Activated naive CD8-positive, alpha-beta T cell treated with anti-CD3 and anti-CD28 coated beads, Interleukin-2, amount 10 ng/mL, durations not matched to agents 7 days and 5 days (primary cell): ENCODE measurements at places on chromosomes 6 and 20.

DNA sequence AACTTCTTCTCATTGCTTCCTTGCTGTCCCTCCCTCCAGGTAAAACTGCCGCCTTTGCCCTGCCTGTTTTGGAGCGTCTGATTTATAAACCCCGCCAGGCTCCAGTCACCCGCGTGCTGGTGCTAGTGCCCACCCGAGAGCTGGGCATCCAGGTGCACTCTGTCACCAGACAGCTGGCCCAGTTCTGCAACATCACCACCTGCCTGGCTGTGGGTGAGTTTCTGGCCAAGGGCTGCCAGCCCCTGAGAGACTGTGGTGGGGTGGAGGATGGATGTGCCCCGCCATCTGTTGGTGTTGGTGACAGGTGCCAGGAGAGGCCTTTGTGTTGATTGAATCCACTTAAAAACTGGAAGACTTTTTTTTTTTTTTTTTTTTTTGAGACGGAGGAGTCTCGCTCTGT is 9.5 kb downstream of the DDX27 start:
- no peak for DNase-seq

GRCh38 chr6:130906736-130907381 is 79.7 kb downstream of the SMLR1 start:
- DNase-seq: no peak

DNA sequence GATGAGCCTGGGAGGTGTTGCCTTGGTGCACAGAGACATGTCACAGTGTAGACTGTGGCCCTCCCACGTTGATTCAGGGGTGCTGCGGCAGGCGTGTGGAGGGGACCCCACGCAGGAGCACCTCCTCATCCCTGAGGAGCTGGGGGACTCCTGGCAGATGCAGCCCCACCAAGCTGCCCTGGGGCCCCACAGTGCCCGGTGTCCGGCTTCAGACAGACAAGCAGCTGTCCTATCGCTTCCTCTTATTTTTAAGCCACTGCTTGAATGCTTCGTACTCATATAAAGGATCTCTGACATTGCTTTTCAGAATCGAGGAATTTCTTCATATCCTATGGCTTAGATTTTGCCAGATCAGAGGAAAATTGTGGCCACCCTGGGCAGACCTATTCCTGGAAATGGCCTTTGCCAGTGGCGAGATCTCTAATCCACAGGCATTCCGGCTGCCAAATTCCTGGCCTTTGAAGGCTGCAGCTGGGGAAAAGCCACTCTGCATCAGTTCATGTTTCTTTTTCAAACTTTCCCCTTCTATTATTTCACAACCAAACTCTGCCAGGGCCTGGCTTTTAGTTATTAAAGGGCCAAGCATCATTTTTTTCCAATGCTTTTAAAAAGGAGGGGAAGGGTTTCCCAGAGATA is 337.0 kb downstream of the THBS2 start:
- no peak for DNase-seq

DNA sequence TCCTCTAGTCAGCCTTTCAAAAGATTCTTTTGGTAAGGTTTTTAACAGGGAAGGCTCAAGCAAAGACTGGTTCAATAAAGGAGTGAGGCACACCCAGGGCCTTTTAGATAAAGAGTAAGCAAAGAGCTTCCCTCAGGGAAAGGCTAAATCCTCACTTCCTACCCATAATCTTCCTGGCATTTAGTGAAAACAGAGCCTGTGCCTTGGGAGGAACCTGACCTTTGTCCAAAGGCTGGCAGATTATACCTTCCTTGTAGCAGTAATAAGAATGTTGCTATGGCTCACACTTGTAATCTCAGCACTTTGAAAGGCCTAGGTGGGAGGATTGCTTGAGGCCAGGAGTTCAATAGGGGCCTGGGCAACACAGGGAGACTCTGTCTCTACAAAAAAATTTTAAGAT is 280.1 kb upstream of the PLCB4 start:
- no peak for DNase-seq

DNA sequence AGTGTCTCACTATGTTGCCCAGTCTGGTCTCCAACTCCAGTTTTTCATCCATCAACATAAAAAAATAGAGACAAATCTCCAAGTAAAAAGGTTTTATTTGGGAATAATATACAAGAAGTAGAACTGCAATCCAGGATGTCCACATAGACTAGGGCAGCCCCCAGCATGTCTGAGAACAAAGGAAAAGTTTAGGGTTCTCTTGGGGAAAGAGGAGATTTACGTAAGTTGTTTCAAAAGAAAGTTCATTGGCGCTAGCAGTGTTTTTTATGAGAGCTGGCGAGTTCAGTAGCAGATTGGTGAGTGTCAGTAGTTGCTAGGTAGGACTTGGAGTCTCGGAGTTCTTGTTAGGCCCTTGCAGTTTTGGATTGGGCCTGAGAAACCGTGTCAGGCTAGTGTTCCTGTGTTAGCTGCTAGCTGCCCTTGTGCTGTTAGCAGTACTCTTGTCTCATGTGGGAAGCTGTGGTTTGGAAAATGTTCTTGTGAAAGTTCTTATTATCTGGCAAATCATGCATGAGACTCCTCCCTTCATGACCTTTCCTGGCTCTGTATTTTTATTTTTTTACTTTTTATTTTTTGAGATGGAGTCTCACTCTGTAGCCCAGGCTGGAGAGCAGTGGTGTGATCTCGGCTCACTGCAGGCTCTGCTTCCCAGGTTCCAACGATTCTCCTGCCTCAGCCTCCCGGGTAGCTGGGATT is 24.7 kb downstream of the TTLL9 start:
- DNase-seq: no peak

DNA sequence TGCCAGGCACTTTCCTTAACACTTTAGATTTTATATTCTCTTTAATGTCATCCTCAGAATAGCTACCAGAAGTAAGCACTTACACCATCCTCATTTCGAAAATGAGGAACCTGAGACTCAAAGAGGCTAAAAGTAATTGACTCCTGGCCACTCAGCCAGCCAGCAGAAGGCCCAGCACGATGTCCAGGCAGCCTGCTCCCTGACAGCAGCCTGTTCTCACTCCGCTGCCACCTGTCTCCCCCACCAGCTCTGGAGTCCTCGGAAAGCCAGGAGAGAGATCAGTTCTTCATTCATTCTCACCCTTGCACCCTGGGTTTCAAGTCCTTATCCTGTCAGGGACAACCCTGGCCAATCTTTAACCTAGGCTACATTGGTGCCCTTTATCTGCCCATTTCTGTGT is 174.0 kb downstream of the SASH1 start:
- DNase-seq: no peak

DNA sequence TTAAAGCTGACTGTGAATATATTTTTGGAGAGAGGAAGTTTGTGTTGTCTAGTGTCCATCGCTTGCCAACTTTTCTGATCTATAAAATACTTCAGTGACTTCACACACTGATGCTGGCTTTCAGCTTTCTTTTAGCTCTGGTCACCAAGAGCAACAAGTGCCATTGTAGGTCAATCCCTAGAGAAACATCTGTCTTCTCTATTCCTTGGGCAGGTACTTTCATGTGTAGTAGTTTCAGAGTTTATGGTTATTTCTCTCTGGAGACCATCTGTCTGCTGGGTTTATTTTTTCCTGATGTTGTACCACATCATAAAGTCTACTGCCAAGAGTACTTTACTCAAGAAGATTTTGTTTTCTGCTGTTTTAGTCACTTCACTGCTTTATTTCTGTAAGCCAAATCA is 249.9 kb downstream of the KHDC1L start:
- no peak for DNase-seq

DNA sequence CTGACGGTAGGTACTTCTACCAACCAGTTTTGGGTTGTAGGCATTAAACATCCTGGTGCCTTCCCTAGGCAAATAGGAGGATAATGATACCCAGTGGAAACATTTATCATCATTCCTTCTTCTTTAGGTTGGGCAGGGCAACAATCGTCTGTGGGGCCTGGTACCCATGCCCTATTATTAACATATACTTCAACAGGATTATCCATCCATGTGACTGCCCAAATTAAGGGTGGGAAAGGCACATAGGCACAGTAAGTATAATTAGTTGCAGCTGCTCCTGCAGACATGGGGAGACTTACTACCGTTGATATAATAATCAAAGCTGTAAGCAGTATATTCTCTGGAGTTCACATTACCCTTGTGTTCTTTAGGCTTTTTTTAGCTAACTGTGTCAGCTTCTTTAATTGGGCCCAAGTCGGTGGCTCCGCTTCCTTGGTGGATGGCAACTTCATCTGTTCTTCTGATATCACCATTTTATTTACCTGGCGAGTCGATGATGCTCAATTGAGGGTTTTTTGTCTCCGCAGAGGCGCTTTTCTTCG is 16.8 kb downstream of the RPL7L1 start:
- DNase-seq: no peak

DNA sequence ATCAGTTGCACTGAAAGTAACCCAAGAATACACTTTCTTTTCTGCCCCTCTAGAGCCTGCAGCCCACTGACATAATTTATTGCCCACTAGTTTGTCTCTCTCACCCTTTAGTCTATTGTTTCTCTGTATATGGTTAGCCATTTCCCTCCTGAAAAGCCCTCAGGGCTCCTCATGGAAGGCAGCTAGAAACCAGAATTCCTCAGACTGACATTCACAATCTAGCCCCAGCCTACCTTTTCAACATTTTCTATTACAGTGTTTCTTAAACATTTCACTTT is 21.4 kb upstream of the PAQR8 start:
- no peak for DNase-seq

- DNase-seq: no peak
These were observed 70.3 kb downstream of the ATG5 start for GRCh38 chr6:106255306-106255705.

DNA sequence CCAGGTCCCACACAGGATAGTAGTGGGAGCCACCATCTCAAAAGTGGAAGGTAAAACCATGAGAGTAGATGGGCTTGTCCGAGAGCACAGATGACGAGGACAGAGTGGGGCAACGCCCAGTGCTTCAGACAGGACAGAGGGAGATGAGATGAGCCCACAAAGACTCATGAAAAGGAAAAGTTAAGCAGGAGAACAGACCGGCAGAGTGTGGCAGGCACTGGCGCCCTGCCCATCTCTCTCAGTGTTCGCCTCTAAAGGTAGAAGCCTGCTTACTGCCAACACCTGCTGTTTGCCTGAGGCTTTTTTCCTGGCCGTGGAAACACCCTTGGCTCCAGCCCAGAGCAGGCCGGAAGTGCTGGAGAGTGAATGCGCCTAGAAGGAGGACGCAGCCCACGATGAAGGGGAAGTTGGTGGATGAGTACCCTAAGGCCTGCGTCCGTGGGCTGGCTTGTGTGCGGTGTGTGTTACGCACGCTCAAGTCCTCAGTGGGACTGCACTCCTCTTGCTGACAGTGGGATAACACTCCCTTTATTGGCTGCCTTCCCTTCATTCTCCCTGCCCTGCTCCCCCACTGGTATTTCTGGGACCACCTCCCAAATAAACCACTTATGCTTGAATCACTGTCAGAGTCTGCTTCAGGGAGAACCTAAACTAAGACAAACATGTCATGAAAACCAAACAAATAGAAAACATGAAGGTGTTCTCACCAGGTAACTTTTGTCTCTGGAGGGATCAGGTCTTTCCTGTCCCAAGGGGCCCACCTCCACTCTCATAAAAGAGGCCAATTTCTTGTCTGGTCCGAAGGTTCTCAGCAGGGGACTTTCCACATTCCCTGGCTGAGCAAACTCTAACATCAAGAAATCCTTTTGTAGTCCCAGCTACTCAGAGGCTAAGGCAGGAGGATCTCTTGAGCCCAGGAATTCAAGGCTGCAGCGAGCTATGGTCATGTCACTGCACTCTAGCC is 9.1 kb upstream of the FOXP4 start:
- no peak for DNase-seq

- no peak for DNase-seq
These were observed 6.3 kb upstream of the UTRN start for GRCh38 chr6:144278659-144279314.

DNA sequence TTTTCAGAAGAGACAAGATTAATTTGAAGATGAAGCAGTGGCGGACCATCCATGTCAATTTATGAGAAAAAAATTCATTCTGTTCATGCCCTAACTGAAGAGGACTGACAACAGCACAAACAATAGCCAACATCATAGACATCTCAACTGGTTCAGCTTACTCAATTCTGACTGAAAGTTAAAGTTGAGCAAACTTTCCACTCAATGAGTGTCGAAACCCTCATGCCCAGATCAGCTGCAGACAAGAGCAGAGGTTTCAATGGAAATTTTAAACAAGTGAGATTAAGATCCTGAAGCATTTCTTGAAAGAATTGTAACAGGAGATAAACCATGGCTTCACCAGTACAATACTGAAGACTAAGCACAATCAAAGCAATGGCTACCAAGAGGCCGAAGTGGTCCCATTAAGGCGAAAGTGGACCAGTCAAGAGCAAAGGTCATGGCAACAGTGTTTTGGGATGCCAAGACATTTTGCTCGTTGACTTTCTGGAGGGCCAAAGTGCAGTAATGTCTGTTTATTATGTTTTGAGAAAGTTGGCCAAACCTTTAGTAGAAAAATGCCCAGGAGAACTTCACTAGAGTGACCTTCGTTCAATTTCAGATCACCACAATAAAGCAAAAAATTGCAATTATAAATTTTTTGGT is 6.1 kb upstream of the SFT2D1 start:
- DNase-seq: no peak

DNA sequence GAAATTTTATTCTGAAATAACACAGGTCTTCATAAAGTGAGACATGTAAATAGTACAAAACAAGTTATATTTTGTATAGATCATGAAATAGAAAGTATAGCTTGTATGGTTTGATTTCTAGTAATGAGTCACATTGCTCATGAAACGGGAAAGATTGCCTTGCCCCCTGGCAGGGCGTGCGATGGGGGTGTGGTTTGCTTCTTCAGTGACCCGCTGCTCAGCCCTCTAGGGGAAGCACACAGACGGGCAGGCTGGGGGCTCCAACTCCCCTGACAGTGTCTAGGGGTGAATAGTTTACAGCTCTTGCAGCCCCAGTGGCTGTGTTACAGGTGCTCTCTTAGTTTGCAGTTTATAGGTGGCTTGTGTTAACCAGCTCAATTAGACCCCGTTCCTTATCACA is 170.5 kb upstream of the RGS17 start:
- no peak for DNase-seq

DNA sequence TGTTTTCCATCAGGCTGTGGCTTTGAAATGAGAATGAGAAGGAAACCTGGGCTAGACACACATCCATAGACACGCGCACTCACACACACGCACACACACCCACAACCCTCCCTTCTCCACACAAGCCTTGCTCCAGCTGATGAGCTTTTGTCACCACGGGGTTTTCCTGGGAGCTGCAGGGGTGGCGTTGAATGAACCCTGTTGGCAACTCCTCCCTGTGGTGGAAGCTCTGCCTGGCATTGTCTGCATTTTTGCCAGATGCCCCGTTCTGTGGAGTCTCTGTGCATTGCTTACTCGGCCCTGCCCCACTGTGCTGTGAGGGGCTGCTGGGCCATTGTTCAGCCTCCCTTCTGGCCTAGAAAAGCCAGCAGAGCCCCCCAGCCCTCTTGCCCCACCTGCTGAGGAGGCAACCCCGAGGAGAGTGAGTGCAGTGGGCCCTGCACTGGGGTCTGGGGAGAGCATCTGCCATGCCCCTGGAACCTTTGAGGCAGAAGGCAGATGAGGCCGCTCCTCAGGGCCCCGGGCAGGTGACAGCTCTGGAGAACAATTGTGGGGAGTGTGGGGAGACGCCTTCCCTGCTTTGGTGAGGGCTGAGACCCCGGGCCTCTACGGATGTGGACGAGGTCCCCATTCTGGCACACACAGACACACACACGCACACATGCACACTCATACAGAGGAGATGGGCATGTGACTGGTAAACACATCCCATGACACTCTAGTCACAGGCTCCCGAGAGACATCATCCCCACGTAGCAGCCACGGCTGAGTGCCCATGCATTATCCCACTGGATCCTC is 9.9 kb downstream of the ADIG start:
- DNase-seq: no peak
